ENCODE measurements at places on chromosomes 7 and 10. TPM values are rescaled to one million over a fixed set of nuclear protein-coding genes. Genes with fewer than 3 reads are reported as not detected.

The STK31 gene
- total RNA-seq = not detected

The IGFBP3 gene
- 46.4 TPM for total RNA-seq

The JCAD gene
- 0.53 TPM for total RNA-seq

The SLC26A5 gene
- total RNA-seq = not detected

The CFTR gene
- total RNA-seq = 0.53 TPM

The TUBB8 gene
- total RNA-seq = not detected

The CD36 gene
- 35.2 TPM for total RNA-seq

The IL15RA gene
- total RNA-seq = 0.24 TPM

Measured in SK-MEL-5 (cell line).